Suppressor macrophage treated with lipopolysaccharide for 4 hours (primary cell): ENCODE measurements at places on chromosomes 2 and 18.

- DNase-seq = no peak
Measured at GRCh38 chr2:102410952-102411351, 12.0 kb upstream of the IL18RAP start.

DNA sequence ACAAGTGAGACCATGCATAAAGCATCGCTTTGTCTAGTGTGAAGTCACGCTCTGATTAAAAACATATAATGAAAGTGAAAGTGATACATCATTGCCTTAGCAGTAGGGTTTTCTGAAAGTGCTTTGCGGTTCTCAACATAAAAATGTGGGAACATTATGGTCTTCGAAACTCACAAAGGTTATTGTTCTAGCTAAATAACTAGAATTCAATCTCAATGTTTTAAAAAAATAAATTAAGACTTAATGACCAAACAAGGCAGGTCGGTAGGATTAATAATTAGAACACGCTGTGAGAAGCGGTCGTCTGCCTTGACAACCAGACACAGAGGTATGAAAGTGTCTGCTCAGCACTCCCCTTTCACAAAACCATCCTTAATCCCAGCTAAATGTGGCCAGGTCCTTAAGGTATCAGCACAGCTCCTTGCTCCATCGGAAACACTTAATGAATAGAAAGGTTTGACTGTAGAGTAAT, 42.2 kb downstream of the KLHL14 start:
- peak; percentile 10 for DNase-seq

- no peak for DNase-seq
Measured at GRCh38 chr2:227163998-227164762, at the start of the genes COL4A3 and COL4A4. COL4A3 (plus strand) TSS chr2:227164624; CDS start chr2:227164727, 103 bp downstream. COL4A4 (minus strand) TSS chr2:227164205; CDS start chr2:227147483, 16,722 bp downstream.

GRCh38 chr2:128249555-128249954, 69.1 kb downstream of the HS6ST1 start:
- no peak for DNase-seq

GRCh38 chr2:138665937-138666336, 114.3 kb downstream of the NXPH2 start:
- no peak for DNase-seq

GRCh38 chr2:176508374-176508773, 239.1 kb downstream of the MTX2 start:
- DNase-seq = no peak

DNA sequence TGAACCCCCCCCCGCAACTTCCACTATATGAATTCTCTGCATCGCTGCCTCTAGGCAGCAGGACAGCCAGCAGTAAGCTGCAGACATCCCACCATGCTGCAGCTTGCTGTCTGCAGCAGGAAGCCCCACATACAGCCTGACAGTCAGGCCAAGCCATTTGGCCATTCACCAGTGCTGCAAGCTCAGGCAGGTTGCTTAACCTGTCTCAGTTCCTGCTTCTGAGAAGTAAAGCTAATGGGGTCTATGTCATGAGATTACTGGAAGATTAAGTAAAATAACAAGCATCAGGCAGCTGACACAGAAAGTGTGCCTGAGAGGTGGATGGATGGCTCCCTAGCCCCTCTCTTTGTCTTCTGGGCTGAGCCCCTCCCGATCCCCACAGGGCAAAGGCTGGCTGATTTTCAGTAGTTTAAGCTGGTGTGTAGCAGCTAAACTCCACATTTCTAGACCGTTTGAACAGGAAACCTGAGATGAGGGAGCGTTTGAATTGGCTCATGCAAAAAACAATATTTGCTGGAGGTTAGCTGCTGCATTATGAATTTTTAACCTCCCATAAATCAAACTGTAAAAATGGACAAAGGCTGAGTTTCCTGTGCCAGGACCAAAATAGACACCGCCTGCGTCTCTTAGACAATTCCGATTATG, 193.8 kb upstream of the ARL4C start:
- DNase-seq = no peak

DNA sequence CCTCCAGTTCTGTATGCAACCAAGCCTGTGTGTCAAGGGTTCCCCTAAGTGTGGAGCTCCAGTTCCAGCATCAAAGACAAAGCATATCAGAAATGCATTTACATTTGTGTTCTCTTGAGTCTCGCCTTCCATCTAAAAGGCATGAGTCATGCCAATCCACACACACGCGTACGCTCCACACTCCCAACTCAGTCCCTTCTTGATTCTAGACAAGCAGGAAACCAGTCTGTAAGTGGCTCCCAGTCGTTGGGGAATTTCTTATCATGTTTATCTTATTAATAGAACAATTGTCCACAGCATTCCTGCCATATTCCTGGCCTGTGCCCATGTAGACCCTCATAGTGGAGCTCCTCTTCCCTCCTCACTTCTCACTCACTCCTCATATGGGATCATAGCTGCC, 86.4 kb upstream of the SLC35G4 start:
- DNase-seq = no peak

DNA sequence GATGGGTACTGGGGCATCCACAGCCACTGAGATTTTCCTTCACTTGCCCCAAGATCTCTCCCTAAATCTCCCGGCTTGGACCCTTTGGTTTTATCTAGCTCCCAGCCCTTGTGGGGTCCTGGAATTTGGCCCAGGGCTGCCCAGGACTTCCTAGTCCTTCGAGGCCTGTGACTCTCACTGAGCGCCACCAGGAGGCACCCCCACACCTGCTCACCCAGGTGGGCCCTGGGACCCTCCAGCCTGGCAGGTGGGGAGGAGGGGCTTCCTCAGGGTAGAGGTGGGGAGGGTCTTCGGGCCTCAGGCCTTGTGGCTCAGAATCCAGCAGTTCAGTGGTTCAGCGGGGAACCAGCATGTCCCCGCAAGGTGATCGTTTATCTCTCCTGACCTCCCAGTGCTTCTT, 11.9 kb upstream of the PRSS56 start:
- DNase-seq = no peak

- no peak for DNase-seq
Measured at GRCh38 chr18:29811519-29811918, 1231.0 kb downstream of the DSC3 start.

- DNase-seq = no peak
Measured at GRCh38 chr2:117851969-117852368, 37.5 kb downstream of the DDX18 start.

GRCh38 chr2:237547841-237548416, 18.4 kb upstream of the PRLH start:
- no peak for DNase-seq

GRCh38 chr2:29644949-29645348, 276.4 kb downstream of the ALK start:
- DNase-seq = no peak

DNA sequence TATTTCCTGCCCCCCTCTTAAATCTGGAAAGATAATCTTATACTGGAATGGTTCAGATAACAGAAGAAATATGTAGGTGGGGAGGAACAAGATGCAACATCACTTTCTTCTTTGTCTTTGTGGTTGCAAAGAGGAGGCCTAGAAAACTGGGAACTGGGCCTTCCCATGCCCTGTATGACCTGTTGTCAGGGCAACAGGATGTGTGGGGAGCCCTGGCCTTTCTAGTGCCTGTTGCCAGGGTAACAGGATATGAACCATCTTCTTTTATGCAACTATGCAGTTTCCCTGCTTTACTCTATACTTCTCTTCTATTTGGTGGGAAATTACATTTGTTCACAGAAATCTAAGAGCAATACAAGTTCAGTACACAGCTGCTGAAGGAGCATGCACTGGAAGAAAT, 79.8 kb upstream of the PDE1A start:
- peak; percentile 38 for DNase-seq

GRCh38 chr2:210171309-210172218, at the start of gene KANSL1L:
KANSL1L (minus strand) TSS chr2:210171409; CDS start chr2:210154582, 16,827 bp downstream.
- peak; percentile 99 for DNase-seq
